Stimulated activated CD4-positive, alpha-beta T cell treated with anti-CD3 and anti-CD28 coated beads, Interleukin-1b, Interleukin-23, amount 100 ng/mL, for 4 hours (primary cell): ENCODE measurements at places on chromosomes 13 and 19.
A peak's percentile ranks its signal among the peaks of the same experiment; 100 is the strongest.

- no peak for DNase-seq
Measured at GRCh38 chr13:101291646-101292515, 124.4 kb downstream of the NALCN start.

GRCh38 chr19:48806518-48806817 is 4.4 kb downstream of the BCAT2 start:
- DNase-seq, result no peak

- peak; percentile 64 for DNase-seq
Measured at GRCh38 chr13:30422054-30422839, at the start of gene UBE2L5. Gene UBE2L5 (plus strand): TSS chr13:30422493. CDS start chr13:30427991, 5,498 bp downstream.

- peak; percentile 46 for DNase-seq
Measured at GRCh38 chr19:40466219-40466984, 399 bp upstream of the SPTBN4 start.

GRCh38 chr13:76783798-76784197 is 102.4 kb downstream of the KCTD12 start:
- no peak for DNase-seq

GRCh38 chr13:74093691-74094090 is 40.5 kb downstream of the KLF12 start:
- no peak for DNase-seq

- no peak for DNase-seq
Measured at GRCh38 chr19:19459073-19459472, 53.6 kb downstream of the GATAD2A start.

DNA sequence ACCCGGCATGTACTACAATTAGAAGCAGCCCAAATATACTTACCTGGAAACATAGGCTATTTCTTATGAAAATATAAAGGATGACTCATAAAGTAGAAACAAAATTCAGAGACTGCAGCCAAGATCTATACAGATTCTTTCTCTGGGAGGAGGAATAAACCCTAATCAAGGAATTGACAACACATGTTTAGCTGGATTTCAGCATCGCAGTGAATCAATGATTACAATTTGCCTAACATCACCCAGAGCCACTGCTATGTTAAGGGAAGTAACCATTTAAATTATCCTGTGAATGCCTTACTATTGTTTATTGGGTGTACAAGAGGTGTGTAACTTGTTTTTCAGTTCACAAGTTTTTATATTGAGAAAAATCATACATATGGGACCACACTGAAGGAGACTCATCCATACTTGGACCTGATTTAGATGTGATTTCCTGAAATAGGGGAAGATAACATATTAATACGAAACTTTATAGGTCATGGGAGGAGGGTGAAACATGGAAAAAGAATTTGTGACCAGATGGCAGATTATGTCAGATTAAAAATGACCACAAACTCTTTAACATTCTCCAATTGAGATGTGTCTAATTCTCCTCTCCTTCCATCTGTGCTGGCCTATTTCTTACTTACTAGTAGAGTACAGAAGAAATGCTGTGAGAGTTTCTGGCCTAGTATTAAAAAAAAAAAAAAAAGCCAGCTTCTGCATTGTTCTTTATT is 1168.4 kb downstream of the SLITRK1 start:
- no peak for DNase-seq

GRCh38 chr13:28754698-28755545 is 36.2 kb upstream of the SLC46A3 start:
- no peak for DNase-seq

DNA sequence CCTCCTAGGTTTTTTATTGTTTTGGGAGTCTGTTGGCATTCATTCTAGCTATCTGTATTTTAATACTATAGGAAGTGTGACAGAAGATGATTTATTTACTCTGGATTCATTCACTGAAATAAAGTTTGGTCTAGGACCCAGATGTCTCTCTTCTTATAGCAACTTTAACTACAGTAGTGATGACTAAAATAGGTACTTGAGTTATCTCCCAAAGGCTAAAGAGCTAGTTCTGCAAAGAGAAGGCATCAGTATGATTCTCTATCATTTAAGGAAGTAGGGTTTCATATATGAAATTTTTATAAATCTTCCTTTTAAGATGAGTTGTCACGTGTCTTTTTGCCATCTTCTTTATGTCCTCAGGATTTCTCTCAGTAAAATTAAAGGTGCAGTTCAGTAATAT is 507.4 kb downstream of the KCTD12 start:
- no peak for DNase-seq

- no peak for DNase-seq
Measured at GRCh38 chr19:4071610-4072009, 4.9 kb upstream of the ZBTB7A start.

DNA sequence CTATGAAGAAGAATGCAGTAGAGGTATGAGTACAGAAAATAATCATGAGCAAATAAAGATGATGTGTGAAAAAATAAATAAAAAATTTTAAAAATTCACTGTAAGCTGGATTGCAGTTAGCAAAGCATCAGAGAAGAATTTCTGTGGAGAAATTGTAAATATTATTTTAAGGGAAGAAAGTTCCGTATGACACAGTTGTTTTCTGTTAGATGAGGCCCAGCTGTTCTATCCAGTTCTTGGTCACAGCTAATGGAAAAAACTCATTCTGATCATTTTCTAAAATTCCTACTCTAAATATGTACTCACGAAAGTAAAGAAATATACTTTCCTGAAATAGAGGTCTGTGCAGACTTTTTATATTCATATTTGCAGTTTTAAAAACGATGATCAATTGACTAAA is 578.8 kb downstream of the DCT start:
- DNase-seq, result no peak

DNA sequence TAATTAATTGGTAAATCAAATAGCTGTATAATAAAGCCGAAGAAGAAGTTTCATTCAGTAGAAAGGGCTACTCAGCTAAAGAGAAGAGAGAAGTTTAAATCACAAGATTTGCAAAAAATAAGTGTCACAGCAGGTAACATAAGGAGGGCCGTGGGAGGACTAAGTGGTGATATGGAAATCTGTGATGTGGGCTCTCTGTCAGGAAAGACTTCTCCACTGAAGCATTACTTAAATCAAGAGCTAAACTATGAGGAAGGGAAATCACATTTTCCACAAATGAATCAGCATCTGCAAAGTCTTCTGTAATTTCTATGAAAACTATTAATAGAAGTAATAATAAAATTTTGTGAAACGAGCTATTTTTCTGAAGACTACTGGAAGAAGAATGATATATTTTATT is 153.8 kb downstream of the PCDH9 start:
- no peak for DNase-seq

DNA sequence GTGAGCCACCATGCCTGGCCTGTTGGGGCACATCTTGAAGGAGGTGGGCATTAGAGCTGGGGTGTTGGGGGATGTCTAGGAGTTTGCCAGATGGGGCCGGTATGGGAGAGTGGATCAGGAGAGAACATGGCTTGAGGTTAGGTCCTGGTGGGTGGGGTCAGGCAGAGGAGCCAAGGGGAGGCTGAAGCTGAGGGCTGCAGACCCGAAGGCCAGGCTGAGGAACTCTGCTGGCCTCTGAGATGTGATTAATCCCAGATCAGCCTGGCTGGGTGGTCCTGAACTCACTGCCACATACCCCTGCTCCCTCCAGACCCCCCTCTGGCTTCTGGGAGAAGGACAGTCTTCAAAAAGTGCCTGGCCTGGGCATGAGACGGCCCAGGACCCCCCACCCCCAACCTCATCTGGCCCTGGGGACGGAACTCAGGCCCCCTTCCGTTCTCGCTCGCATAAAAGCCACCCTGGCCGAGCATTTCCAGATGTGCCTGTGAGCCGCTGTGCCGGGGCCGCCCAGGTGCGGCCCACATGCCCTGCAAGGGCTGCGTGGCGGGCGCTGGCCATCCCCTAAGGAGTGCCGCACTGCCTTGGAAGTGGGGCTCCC is 2.7 kb downstream of the FSTL3 start:
- no peak for DNase-seq

GRCh38 chr13:71218960-71219359 is 648.0 kb downstream of the DACH1 start:
- no peak for DNase-seq

DNA sequence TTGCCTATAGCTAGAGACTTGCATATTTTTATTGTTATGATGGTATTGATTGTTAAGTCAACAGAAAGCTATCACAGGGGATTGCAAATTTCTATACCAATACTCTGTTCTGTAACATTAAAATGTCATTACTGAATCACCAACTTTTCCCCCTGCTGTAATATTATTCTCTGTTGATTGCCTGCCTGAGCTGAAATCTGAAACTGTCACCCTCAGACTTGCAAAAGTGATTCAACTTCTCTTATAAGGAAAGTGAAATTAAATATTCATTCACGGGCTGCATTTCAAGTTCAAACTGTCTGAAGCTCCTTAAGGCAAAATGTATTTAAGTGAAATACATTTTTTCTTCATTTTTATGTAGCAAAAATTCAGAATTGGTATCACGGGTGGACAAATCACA is 723.2 kb downstream of the PCDH9 start:
- no peak for DNase-seq

- no peak for DNase-seq
Measured at GRCh38 chr19:49243129-49243528, 81.9 kb downstream of the SLC6A16 start.

DNA sequence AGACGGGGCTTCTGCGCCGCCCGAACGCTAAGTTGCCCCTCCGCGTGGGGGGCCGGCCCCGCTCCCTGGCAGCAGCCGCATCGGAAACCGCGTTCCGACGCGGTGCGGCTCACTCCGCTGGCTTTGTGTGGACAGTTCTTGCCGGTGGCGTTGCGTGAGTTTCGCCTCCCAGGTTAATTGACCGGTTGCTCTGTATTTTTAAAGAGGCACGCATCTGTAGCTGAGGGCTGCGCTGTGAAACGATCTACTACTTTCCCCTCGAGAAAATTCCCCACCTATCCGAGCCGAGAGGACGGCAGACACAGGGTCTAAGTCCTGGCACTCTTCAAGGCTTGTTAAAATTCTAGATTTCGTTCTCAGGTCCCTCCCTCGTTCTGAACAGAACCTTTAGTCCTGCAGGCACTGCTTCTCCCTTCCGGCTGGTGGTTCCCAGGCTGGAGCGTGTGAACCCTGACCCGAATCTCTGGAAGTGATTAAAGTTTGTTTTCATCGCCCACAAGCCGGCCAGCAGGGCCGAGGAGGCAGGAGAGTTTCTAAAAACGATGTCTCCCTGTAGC is 933 bp downstream of the ARHGEF7 start:
- no peak for DNase-seq

DNA sequence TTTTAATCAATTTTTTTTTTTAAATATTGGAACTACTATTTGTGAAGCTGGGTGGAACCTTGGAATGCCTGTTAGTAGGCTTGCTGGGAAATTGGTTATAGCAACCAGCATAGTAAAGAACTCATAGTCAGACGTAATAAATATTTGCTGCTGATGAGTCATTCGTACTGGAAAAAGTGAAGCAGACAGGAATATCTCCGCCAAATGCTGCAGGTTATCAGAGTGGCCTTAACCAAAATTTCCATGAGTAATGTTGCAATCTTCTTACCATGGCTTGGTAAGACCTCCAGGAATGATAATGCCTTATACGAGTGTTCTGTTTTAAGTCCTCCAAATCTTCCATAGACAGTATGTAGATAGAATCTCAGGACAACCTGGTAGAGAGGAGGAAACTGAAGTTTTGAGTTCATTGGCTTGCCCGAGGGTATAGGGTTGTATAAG is 34.2 kb downstream of the MBNL2 start:
- no peak for DNase-seq

GRCh38 chr13:93496985-93497673 is 270.5 kb downstream of the GPC6 start:
- no peak for DNase-seq

- DNase-seq, result no peak
Measured at GRCh38 chr19:14748601-14749000, 29.8 kb downstream of the ADGRE2 start.

DNA sequence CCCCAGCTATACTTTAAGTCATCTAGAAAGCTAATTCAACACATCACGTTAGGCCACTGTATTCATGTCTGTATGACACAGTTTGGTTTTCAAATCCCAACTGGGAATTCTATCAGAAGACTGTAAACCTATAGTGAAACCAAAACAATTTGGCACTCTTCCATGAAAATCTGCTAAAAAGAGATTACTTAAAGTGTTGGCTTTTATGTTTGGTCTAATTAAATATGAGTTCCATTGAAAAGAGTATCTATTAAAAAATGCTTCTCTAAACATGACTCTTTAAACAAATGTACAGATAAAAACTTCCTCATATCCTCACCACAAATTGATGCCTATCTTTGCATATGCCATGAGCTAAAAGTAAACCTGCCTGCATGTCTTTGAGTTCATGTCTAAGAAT is 25.4 kb downstream of the PCDH9 start:
- no peak for DNase-seq

DNA sequence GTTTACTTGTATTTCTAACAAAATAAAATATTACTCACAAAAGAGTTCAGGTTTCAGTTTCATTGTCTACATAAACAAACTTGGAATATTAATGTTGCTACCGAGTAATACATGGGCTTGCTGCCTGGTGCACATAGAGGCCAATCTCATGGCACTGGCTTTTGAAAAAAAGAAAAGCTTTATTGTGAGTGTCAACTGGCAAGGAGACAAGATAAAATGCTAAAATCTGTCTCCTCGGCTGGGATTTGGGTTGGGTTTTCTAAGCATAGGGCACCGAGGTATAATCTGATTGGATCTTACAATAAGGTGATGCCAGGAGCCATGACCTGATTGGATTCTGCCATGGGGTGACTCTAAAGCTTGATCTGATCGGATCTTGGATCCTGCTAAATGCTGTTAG is 1519.9 kb upstream of the MIR17HG start:
- DNase-seq, result no peak

DNA sequence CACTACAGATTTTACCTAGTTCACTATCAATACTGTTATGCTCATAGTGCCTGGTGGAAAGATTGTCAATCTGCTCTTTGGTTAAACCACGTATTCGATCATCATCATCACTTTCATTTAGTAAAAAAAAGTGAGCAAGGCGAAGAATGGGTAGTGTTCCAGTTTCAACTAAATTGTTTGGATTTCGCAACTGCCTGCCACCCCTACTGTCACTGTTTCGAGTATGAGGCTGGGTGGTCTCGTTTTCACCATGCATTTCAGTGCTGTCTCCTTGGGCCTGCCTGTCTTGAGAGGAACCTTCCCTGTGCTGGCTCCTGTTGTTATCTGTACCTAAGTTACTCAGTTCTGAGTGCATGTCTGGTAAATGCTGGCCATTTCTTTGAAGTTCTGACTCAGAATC is 8.1 kb downstream of the RNF6 start:
- DNase-seq, result no peak

DNA sequence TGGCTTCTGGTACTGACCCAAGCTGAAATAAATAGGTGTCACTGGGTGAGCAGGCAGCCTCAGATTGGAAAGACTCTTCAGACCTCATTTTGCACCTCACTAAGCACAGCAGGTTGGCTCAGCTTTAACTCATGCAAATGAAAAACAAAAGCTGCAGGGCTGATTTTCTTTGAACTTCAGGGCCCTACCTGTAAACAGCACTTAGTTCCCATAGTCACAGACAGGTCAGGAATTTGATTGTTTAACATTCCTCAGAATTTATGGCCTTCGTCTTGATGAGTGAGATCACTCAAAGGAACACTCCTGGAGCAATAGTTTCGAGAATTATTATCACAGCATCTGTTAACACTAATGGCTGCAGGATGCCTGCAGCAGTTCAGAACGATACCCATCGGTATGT is 718.5 kb downstream of the EFNB2 start:
- no peak for DNase-seq

- DNase-seq, result no peak
Measured at GRCh38 chr19:11685676-11686650, 52.8 kb downstream of the ZNF823 start.
